Stimulated activated CD4-positive, alpha-beta T cell treated with anti-CD3 and anti-CD28 coated beads, Interleukin-2, amount 100 ng/mL, for 24 hours (primary cell): ENCODE measurements at places on chromosomes 7 and 10.

GRCh38 chr7:26060733-26061677 is 91.0 kb upstream of the NFE2L3 start:
- DNase-seq: no peak

DNA sequence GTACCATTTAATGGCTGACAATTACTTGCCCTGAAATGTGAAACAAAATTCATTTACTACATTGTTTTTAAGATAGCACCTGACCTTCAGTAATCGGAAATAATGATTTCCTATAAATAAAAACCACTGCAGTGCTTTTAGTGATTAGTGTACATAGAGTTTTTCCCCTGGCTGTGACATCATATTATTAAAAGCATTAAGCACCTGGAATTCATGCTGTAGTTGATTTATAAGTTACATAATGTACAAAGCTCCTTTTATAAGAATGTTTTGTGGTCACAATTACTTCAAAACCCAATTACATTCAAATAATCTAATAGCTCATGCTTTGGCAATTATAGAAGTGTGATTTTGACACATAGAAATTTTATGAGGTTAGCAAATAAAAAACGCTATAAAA is 44.3 kb upstream of the EIF4H start:
- DNase-seq: no peak

DNA sequence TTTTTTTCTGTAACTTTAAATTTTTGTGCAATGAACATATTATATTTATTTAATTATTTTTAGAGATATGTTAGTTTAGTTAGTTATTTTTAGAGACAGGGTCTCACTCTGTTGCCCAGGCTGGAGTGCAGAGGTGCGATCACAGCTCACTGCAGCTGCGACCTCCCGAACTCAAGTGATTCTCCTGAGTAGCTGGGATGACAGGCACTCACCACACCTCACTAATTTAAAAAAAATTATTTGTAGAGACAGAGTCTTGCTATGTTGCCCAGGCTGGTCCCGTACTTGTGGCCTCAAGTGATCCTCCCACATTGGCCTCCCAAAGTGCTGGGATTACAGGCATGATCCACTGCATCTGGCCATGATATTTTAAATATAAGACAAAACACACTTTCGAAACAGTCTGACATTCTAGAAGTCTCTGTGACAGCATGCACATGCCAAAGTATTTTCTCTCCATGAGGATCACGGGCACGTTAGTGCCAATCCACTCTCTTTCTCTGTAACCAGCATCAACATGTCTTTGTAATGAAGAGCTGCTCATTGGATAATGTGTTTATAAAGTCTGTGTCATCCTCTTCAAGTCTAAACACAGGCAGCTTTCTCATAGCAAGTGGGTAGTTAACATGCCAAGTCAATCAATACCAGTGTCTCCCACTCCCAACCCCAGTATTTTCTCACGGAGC is 137.4 kb downstream of the GLI3 start:
- no peak for DNase-seq

GRCh38 chr10:102985811-102986210 is 67.7 kb downstream of the CNNM2 start:
- DNase-seq: no peak

- DNase-seq: no peak
Observed at GRCh38 chr10:97690133-97690532, 3.1 kb upstream of the AVPI1 start.

GRCh38 chr7:152618427-152618826 is 57.5 kb downstream of the XRCC2 start:
- no peak for DNase-seq

GRCh38 chr7:142612237-142612881 is 136.9 kb upstream of the PRSS1 start:
- DNase-seq: no peak
